ENCODE measurements at places on chromosomes 16 and 17.
A peak's percentile ranks its signal among the peaks of the same experiment; 100 is the strongest.

GRCh38 chr16:88437367-88437964 is 15.6 kb upstream of the ZFPM1 start:
- DNase-seq: peak; percentile 73

GRCh38 chr16:3182608-3183444 is 5.2 kb upstream of the OR1F1 start:
- DNase-seq: peak; percentile 58

DNA sequence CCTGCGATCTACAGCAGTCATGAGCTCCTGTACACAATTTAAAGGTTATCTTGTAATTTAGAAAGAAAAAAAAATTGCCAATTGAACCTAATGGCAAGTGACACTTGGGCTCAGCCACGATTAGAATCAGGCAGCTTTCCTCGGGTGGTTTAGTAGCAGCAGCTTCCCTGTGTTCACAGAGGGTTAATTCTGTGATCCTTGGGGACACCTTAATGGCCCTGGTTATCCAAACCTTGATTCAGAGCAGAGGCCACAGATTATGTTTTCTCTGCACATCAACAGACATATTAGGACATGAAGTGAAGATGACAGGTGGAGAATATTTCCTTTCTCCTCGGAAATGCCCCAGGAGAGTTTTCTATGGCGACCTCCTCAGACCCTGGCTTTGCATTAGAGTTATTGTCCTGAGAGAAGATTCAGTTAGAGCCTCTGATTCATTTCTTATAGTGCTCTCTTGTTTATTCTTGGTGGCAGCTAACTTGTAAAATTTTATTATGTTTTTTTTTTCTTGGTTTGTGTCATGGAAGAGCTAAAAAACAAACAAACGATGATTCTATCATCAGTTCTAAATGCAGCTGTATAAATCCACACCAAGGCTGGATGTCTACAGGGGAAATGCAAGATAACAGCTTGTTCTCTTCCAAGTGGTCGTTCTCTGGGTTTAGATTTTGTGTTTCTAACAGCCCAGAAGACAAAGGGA is 351.2 kb upstream of the DYNLRB2 start:
- no peak for DNase-seq

- no peak for DNase-seq
These were observed 21.4 kb downstream of the ZDHHC7 start for GRCh38 chr16:84989749-84990620.

DNA sequence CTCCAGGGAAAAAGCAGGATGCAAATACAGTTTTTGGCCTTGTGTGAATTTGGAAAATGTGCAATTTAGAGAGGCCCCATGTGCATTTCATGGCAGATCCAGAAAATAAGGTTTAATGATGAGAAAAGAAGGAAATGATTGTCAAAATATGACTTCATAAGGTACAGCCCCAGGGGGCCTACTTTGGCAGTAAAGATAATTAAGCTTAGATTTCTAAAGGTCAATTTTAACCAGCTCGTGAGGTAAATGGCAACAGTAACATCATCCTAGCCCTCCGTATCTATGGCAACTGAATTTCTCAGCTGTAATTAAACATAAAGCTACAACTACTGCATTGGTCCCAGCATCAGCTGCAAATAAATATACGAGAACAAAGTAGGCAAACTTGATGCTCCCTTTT is 30.0 kb upstream of the PRSS54 start:
- no peak for DNase-seq
